ENCODE measurements at places on chromosomes 5 and 9.
A peak's percentile ranks its signal among the peaks of the same experiment; 100 is the strongest.

GRCh38 chr5:118249386-118249785 lies 739.0 kb downstream of the DTWD2 start:
- no peak for DNase-seq

- no peak for DNase-seq
Measured at GRCh38 chr9:9563817-9564216, 1049.0 kb downstream of the PTPRD start.

DNA sequence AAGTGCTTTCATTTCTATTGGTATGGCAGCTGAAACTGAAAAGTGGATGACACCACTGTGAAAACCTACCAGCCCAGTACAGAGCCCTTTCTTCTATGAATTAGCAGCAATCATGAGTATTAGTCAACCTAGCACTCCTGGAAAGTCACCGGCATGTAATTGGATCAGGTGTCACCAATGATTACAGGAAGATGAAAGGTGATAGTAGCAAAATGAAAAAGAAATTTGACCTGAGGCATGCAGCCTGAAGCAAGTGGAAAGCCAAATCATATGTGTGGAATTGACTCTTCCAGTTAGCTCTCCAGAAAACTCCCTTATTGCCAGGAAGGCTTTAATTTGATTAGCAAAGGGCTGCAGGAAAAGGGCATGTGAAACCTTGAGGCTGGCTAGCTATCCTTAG lies 81.2 kb upstream of the NAA35 start:
- DNase-seq: no peak

- DNase-seq: no peak
Measured at GRCh38 chr5:141657937-141658545, 6.8 kb upstream of the FCHSD1 start.

- DNase-seq: no peak
Measured at GRCh38 chr5:38807570-38808483, 38.0 kb upstream of the OSMR start.

DNA sequence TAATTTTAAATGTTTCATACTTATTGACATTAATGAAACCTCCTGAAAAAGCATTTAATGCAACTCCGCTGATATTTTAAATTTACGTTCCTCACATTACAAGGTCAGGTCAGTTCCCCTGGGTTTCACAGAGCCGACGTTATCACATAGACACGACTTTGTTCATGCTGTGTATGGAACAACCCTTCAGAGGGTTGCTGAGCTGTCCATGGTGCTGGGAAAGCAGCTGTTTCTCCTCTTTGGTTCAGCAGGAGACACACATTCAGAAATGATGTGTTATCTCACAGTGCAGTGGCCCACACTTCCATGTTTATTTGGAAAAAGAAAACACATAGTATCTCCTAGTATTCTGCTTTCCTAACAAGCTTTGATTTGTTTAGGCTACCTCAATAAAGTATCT lies 53.5 kb downstream of the PPP2R2B start:
- DNase-seq: no peak

- no peak for DNase-seq
Measured at GRCh38 chr5:154794525-154795234, 39.5 kb downstream of the LARP1 start.

DNA sequence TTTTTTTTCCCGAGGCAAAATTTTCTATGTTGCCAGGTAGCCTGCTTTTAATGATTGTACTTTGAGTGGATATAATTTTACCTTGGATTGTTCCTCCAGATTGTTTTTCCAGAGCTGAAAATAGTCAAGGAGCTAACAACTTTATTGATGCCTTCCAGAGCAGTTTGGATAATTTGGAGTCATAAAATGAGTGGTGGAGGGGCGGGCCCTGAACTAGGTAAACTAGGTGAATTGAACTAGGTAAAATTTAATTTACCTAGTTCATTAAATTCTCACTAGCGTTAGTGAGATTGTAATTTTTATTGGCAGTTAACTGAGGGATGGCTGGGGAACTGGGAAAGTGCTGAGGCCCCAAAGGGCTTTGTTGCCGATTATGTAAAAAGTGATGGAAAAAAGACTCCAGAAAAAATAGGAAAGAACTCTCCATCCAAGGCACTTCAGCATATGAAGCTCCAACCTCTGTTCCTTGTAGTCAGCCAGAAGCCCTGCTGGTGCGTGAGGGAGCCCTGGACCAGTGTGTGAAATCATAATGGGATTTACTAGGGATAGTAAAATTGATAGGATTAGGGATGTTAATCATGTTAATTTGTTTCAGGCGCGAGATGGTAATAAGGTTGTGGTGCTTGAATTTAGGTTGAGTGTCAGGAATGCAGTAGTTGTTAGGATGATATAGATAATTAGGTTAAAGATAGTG lies 1.7 kb downstream of the DNAJC25 start:
- no peak for DNase-seq

DNA sequence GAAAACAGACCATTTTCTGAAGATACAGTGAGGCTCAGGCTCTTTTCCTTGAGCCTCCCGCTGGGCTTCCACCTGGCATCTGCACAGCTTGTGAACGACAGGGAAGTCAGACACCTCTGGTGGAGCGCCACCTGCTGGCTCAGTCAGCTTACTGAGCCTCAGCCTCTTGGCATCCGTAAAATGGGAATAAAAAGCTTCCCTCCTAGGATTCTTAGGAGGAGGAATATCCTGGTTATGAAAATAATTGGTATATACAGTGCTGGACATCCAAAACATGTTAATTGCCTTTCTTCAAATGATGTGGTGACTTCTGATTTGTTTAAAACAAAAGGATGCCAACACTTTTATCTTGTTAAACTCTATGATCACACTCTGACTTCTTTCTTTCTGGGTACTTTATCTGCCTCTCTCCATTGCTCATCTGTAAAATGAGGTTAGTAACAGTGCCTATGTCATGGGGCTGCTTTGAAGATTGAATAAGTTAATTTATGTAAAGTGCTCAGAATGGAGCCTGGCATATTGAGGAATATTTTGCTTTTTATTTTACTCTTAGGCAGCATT lies 67.5 kb downstream of the MAMDC2 start:
- DNase-seq: peak; percentile 19

DNA sequence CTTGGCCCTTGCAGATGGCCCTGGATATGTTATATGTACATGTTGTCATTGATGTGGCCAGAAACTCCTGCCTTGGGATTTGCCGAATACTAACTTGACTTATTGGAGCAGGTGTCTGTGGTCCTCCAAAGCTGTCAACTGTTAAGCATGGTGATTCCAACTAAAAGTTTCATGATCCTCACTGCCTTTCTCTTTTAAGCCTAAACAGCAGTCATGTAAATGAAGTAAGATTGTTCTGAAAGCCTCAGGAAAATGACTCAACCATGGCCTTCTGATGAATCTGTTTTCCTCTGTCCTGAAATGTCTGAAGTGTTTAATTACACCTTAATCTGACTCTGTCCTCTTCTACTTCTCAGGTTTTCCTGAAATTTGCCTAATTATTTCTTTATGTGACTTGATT lies 245.0 kb downstream of the FAM114A2 start:
- no peak for DNase-seq

- DNase-seq: no peak
Measured at GRCh38 chr5:132766806-132767055, 10.3 kb downstream of the SEPTIN8 start.

- no peak for DNase-seq
Measured at GRCh38 chr5:54313311-54314270, 3.2 kb upstream of the ARL15 start.

GRCh38 chr9:35705836-35706430 lies 16.2 kb upstream of the TPM2 start:
- DNase-seq: no peak

GRCh38 chr5:135026645-135027265 lies 7.3 kb downstream of the PITX1 start:
- DNase-seq: no peak

DNA sequence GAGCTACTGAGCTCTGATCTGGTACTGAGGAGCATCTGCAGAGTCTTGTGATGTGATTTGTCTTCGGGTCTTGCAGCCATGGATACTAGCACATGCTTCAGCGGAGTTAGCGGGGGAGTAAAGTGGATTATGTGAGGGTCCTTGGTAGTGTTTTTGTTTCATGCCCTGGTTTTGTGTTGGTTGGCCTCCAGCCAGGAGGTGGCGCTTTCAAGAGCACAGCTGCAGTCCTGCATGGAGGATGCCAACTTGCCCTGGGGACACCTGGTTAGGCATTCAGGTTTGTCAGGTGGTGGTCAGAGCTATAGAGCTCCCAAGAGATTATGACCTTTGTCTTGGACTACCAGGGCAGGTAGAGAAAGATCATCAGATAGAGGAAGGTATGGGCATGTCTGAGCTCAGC lies 185.8 kb upstream of the CDH6 start:
- DNase-seq: no peak

GRCh38 chr9:38048316-38048969 lies 20.6 kb downstream of the SHB start:
- no peak for DNase-seq

GRCh38 chr5:9233712-9234111 lies 312.2 kb downstream of the SEMA5A start:
- DNase-seq: no peak

DNA sequence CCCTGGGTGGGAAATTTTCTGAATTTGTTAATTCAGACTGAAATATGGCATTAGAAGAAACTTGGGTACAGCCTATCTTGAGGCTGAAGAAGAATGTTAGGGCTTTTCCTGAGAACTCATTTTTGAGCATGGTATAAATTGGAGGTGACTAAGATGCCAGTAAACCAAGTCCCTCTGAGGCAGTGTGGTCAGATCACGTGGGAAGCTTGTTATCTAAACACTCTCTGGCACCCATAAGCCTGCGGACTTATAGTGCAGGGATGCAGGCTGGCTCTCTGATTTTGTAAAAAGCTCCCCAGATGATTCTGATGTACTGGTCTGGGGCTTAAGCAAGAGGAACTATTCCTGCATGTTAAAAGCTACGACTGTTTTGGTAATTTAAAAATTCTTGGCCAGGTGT lies 34.3 kb downstream of the MTMR12 start:
- DNase-seq: no peak

DNA sequence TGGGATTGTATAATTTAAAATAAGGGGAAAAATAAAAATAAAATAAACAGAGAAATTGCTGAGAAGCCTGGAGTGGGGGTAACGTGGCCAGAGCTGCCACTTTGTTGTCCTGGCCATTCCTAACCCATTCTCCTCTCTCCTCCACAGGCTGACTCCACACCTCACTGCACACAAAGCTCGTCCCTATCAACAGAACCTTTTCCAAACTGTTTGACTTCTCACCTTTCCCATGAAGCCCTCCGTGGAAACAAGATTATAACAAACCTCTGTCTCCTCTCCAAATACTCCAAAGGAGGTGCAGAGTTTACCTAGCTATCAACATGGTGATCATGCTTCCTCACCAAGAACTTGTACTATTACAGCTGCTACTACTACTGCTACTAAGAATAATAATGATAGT lies 151.1 kb downstream of the GLIS3 start:
- no peak for DNase-seq

DNA sequence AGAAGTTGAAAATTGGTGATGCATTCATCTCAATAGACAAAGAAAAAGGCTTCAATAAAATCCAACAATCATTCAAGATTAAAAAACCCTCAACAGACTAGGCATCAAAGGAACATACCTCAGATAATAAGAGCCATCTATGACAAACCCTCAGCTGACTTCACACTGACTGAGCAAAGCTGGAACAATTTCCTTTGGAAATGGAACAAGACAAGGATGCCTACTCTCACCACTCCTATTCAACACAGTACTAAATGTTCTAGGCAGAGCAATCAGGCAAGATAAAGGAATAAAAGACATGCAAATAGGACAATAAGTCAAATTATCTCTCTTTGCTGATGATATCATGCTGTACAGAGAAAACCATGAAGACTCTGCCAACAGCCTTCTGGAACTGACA lies 1188.1 kb downstream of the DTWD2 start:
- no peak for DNase-seq

DNA sequence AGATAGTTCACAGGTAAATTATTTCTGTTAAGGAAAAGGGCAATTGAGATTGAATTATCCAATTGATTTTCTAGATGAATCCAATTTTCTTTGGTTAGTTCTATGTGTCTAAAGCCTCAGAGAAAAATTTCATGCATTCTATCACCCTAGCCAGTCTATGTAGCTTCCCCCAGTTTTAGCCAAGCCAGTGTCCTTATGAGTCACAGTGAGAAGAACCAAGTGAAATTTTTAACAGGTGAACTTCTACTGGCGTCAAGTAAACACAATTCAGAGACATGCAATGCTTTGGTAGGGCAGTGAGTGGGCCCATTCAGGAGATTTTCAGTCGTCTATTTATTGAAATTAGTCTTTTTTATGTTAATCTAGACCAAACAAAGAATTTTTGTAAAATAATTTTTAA lies 1077.4 kb upstream of the ARRDC3 start:
- DNase-seq: no peak

DNA sequence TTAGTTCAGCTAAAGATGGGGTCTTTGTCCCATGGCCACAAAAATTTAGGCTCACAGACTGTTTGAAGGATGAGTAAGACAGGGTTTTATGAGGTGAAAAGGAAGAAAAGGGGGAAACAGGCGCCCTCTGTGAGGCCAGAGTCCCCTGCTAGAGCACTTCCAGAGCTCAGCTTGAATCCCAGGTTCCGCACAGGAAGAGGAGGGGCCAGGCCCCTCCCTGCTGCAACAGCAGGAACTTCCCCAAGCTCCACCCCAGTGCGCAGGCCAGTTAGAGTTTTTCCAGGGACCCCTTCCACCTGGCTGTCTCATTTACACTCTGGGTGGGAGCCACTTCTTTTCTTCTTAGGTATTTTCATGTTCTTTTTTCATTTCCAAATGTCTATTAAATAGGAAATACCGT lies 480.8 kb downstream of the PSAT1 start:
- DNase-seq: no peak

- no peak for DNase-seq
Measured at GRCh38 chr9:13707612-13708576, 428.4 kb upstream of the MPDZ start.

GRCh38 chr9:2765250-2765880 lies 48.1 kb downstream of the KCNV2 start:
- no peak for DNase-seq

GRCh38 chr5:158139161-158139560 lies 280.2 kb upstream of the CLINT1 start:
- no peak for DNase-seq

DNA sequence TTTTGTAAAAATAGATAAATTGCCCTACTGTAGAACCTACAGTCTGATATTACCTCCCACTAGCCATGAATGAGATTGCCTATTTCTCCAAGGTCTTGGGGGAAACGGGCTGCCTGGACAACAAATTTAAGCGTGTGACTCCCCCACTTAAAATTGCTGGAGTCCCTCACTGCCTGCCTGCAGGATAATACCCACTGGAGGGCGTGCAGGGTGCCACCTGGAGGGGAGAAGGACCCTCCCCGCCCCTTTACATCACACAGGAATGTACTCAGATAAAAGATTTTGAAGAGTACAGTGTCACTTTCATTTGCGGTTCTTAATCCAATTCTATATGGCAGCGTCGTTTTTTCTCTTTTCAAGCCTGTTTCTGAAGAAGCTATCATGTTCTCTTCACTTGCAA lies 6.2 kb upstream of the TRIM7 start:
- no peak for DNase-seq

DNA sequence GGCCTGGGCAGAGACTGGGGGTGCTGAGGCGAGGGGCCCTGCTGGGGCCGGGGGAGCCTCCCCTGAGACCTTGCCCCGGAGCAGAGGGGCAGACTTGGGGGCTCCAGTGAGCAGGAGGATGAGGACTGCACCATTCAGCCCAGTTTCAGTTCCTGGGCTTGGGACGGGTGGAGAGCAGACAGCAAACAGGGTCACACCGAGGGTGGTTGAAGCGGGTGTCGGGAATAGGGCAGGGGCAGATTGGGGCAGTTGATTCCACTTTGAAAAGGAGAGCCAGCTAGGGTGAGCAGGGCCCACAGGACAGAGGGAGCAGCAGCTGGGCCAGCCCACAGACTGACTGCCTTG lies 4.5 kb downstream of the GRK6 start:
- no peak for DNase-seq

Measured in activated CD4-positive, alpha-beta T cell treated with anti-CD3 and anti-CD28 coated beads for 1 hour (primary cell).